ENCODE measurements at places on chromosomes 1 and 21.

GRCh38 chr1:12604114-12604874 is 13.7 kb downstream of the DHRS3 start:
- no peak for DNase-seq

GRCh38 chr1:211920141-211920572 is 89.6 kb upstream of the LPGAT1 start:
- peak; percentile 27 for DNase-seq

- no peak for DNase-seq
Measured at GRCh38 chr1:186738926-186739325, 58.7 kb upstream of the PTGS2 start.

DNA sequence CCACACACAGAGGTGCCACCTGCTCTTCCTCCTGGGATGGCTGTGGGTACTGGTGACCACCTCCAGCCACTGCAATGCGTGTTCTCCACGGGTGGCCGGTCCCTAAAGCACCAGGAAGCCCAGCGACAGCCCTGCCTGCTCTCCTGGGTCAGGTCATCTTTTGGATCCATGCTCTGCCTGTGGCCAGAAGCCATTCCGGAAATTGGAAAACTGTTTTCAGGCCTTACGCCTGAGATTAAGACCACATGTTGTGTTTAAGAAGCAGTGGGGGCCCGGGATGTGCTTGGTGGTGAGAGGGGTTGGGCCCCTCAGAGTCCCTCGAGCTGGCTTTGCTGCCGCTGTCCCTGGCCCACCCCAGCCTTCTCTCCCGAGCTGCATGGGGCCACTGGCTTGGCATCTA is 150.8 kb downstream of the PEX14 start:
- DNase-seq = no peak

GRCh38 chr21:30831194-30831765 is 1.7 kb upstream of the KRTAP7-1 start:
- no peak for DNase-seq

- no peak for DNase-seq
Measured at GRCh38 chr1:161816201-161816600, 50.1 kb downstream of the ATF6 start.

DNA sequence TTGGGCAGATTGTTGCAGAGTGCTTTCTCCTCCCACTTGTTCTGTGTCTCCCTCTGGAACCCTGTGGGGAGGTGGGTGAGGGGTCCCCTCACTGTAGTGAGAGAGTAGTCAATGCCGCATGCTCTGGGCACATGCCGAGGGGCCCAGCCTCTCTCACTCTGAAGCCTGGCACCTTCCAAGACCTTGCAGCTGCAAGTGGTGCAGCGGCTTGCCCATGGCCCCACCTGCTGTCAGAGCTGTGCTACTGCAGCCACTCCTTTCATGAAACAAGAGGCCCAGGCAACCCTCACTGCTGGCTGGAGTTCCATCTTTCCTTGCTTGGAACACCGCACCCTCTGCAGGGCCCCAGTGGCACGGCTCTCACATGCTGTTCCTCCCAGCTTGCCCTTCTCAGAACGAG is 58.4 kb upstream of the COL6A1 start:
- DNase-seq = peak; percentile 40

- no peak for DNase-seq
Measured at GRCh38 chr1:65762081-65762862, 30.4 kb upstream of the PDE4B start.

DNA sequence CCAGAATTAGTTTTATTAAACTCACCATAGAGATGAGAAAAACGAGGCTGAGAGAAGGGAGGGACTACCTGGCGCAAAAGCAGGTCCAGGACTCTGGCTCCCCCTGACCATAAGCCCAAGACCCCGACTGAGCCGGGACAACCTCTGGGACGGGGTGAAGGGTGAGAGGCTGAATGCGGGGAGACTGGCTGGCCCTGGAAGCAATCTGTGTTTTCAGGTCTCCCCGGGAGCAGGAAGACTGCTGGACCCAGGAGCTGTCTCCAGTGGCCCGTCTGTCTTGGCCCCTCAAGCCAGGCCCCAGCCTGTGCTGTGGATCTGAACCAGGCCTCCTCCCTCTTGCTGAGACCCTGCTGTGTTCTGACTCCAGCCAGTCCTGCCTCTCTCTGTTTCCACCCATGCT is 240.8 kb downstream of the TRABD2B start:
- no peak for DNase-seq

- no peak for DNase-seq
Measured at GRCh38 chr21:31473685-31474345, 129.8 kb upstream of the TIAM1 start.

DNA sequence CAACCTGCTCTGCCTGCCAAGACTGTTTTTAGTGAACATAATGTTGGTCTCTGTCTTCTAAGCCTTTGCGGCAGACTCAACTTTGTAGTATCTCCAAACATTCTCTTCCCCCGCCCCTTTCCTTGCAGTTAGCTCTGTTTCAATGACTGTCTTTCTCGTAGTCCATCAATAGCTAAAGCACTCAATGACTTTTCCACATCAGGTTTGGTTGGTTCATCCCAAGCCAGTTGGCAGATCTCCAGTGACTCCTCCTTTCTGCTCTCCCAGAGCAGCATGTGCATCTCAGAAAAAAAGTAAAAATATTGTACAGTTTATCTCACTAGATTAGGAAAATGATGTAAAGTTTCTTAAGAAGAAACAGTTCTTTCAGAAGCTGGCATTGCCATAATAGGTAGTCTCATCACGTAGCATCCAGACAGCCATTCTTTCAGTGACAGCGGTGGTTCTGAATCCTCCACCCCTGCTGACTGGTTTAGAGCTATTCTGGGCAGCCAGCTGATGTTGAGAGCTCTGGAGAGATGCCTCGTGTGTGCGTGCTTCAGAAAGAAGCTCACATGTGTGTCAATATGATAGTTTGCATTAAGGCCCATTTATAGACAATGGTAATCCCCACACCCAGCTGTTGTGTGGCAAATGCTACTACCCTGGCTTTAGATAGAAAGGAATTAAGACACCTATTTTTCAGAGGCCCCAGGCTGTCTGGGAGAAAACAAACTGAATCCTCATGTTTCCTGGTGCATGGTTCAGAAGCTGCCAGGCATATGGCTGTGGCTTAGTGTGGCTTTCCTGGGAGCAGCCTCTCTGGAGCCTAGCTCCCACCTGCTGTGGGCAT is 53.2 kb downstream of the CNN3 start:
- DNase-seq = peak; percentile 61

GRCh38 chr1:26921126-26921539 is 410 bp upstream of the NUDC start:
- DNase-seq = no peak

DNA sequence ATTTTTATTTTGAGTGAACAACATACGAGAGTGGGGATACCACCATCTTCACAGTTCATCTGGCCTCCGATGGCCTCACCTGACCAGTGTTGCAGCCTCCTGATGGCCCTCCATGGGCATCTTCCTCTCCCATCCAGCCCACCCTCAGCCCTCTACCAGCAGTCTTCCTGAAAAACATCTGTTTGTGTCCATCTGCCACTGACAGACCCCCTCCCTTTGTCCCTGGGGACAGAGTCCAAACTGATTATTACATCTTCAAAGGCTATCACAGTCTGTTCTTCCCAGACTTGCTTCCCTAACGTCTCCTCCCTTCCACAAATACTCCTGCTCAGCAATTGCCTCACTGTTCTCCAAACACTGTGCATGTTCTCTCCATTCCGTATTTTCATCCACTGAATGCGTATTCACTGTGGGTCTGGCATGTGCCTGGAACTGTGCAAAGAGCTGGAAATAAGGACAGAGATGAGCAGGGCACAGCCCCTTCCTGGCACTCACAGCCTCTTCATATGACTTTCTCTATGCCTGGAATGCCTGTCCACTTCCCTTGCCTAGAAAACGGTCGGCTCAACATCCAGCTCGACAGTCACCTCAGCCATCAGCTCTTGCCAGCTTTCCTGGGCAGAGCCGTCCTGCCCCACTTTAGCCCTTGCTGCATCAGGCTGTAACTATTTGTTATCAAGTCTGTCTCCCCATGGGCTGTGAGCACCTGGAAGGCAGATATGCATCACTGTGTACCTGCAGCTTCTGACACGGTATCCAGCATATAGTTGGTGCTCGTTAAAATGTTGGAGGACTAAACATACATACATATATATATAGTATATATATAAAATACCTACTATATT is 8.3 kb upstream of the ATF3 start:
- no peak for DNase-seq

DNA sequence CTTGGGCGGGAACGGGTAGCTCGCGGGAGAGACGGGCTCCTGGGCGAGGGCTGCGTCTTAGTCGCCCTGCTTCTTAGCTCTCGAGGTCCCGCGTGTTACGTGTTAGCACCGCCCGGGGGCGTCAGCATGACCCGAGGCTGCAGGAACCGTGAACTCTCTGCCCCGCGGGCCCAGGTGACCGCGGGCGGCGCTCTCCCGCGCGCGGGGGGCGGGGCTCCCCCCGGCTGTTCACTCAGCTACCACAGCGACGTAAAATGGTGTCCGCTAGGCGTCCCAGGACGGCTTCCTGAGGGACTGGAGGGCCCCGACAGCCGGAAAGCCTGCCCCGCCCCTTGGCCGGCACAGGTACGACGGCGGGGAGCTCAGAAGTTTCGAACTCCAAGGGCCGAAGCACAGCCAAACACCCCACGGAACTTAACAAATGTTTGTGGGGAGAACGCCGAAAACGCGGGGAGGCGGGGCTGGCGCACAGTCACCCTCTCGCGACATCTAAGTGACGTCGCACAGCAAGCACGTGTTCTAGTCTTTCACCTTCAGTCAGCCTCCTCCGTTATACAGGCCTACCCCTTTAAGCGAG is 780 bp upstream of the RBM15 start:
- DNase-seq = peak; percentile 89

DNA sequence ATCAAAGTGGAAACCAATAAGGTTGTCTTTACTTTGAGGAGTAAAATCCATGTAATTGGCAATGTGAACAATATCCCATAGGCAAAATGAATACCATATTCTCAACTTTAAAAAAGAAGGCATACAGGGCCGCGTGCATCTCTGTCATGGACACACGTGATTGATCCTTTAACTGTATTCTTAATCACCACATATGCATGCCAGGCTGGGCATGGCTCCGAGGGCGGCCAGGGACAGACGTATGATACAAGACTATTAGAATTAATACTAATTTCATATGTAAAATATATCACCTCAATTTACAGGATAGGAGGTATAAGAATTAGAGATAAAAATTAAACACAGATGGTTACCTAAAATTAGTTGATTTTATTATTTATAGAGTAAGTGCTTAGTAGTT is 11.2 kb downstream of the RGS21 start:
- no peak for DNase-seq

- peak; percentile 41 for DNase-seq
Measured at GRCh38 chr1:203271018-203271743, 34.1 kb upstream of the BTG2 start.

DNA sequence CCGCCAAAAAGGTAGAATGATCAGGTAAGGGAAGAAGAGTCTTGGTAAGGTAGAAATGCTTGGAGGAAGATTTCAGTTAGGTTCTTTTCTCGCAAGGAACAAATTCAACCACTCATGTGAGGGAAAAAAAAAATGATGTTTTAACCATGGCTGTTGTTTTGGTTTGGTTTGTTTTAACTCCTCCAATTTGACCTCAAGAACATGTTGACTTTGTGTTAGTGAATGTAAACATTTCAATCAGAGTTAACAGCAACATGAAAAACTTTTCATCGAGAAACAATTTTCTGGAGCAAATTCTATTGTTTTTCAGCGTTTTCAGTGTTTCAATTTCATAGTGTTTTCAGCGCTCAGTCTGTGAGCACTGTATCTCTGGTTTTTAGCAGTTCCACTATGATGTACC is 49.0 kb upstream of the PROX1 start:
- no peak for DNase-seq

DNA sequence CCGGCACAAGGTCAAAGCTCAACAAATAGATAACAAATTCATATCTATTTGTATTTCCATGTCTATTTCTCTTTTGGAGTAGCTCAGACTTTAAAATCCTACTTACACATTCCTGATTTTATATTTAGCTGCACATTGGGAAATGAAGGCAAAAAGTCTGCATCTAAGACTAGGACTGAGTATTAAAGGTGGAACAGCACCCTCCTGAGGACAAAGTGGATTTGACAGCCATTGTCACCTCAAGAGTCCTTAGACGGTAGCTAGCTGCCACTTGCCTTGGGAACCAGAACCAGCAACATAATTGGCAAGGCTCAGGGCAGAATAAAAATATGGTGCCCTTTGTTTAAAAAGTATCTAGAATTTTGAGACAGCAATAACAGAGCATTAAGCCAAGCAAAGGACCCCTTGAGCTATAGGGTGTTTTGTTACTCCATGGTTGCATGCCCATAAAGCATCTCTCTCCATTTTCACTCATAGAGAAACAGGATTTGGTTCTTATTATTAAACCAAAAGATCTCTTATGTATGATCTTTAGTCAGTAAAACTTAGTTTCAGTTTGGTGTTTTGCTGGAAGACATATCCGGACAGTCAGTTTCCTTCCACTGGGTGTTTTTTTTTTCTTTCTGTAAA is 30.0 kb upstream of the SGIP1 start:
- peak; percentile 31 for DNase-seq

GRCh38 chr1:33379631-33380354 is 51.1 kb downstream of the PHC2 start:
- no peak for DNase-seq

- DNase-seq = no peak
Measured at GRCh38 chr1:53272349-53272748, 34.0 kb upstream of the MAGOH start.

- DNase-seq = no peak
Measured at GRCh38 chr1:62727656-62728407, 39.6 kb upstream of the DOCK7 start.

DNA sequence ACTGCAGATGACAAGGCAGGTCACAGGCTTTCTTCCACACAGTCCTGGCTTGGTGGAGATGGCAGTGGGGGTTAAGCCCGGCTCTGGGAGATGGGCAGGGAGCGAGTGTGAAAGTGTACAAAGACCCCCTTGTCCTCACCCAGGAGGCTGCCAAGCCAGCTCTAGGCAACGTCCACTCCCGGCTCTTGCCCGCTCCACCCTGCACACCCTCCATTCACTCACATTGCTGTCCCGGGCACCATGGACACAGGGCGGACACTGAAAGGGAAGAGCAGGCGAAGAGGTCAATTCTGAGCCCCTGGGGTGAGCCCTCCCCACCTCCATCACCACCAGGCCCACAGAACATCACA is 8.9 kb downstream of the COL16A1 start:
- DNase-seq = no peak

GRCh38 chr1:151157067-151157531 is 650 bp downstream of the TNFAIP8L2 start:
- no peak for DNase-seq

DNA sequence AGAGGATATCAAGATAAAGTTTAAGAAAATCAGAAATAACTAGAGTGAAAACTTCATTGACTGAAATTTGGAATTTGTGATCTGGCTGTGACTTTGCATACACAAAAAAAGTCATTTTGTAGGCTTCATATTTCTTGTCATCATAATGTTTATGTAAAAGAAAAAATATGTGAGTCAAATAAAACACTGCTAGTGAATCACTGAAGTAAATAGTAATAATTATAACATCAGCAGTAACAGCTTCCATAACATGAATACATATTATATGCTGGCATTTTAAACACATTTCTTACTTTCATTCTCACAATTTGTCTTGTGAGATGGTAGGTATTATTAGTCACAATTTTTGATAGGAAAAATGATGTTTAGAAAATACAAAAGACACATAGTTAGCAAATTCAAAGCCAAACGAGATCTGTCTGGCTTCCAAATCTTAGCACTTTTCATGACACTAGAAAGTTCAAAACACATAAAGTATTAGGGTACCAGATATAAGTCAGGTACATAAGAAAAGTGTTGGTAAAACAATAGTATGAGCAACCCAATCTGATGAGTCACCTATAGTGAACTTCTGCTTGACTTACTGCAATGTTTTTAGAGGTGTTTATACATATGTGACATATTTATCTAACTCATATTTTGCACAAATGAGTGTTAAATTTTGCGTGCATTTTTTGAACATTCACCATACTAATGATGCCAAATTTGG is 241.0 kb upstream of the SNX7 start:
- no peak for DNase-seq
